Tibial nerve (tissue), 4 donors: ENCODE measurements at places on chromosomes 5 and 9. TPM values are rescaled to one million over a fixed set of nuclear protein-coding genes. Genes with fewer than 3 reads are reported as not detected.

Gene DYNC2I2
- 117 TPM for total RNA-seq

Gene LCP2
- 52.8 TPM for total RNA-seq

Gene PFN3
- total RNA-seq = not detected

Gene POLR1E
- total RNA-seq = 14.1 TPM

Gene CCDC192
- 2.1 TPM for total RNA-seq

Gene ZNF300
- 6.3 TPM for total RNA-seq

Gene RFESD
- 1.5 TPM for total RNA-seq

Gene NDST1
- total RNA-seq = 137 TPM

Gene FABP6
- total RNA-seq = not detected

Gene SLCO4C1
- total RNA-seq = not detected

Gene PCDHB5
- total RNA-seq = 7.2 TPM

Gene CCNO
- total RNA-seq = 0.30 TPM

Gene ROR2
- total RNA-seq = 1.8 TPM

Gene TMEM215
- total RNA-seq = 11.8 TPM

Gene SLC6A7
- total RNA-seq = not detected

Gene CPLANE1
- 52.2 TPM for total RNA-seq

Gene TPPP
- total RNA-seq = 1.7 TPM

Gene CHSY3
- total RNA-seq = 8.4 TPM

Gene PCDHA5
- 0.42 TPM for total RNA-seq

Gene GFI1B
- total RNA-seq = not detected

Gene TAS2R1
- total RNA-seq = not detected

Gene SHISAL2B
- total RNA-seq = not detected

Gene OR1J4
- not detected for total RNA-seq

Gene DNAH5
- 0.21 TPM for total RNA-seq

Gene DNLZ
- 68.1 TPM for total RNA-seq

Gene SELENOP
- 965 TPM for total RNA-seq

Gene POU5F2
- total RNA-seq = 5.4 TPM

Gene PCDHGA7
- 7.6 TPM for total RNA-seq

Gene GABRA1
- not detected for total RNA-seq

Gene SLC34A3
- not detected for total RNA-seq

Gene HMMR
- 0.90 TPM for total RNA-seq

Gene ZFYVE16
- 30.2 TPM for total RNA-seq

Gene KIF20A
- not detected for total RNA-seq

Gene BARX1
- total RNA-seq = not detected

Gene LCN2
- not detected for total RNA-seq

Gene RALGPS1
- 6.9 TPM for total RNA-seq

Gene TTC23L
- total RNA-seq = 0.39 TPM

Gene SUB1
- total RNA-seq = 78.0 TPM

Gene SLC36A2
- total RNA-seq = 7.8 TPM

Gene SAXO1
- total RNA-seq = not detected

Gene NRG2
- 3.5 TPM for total RNA-seq

Gene MARCHF11
- total RNA-seq = not detected
